ENCODE measurements at places on chromosomes 5 and 9.

DNA sequence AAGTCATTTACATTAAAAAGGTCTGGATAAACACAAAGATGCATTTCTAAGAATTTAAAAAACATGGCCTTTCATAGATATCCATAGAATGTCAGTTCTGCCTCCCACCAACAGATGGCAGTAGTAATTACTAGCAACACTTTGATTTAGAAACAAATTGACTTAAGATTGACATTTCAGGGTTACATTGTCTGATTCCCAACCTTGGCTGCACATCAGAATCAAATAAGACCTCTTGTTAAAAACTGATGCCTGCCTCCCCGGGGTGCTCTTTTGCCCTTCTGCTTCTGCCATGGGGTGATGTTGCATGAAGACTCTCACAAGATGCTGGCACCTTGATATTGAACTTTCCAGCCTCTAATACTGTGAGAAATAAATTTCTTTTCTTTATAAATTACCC lies 146.2 kb upstream of the GPR151 start:
- peak; percentile 40 for DNase-seq

DNA sequence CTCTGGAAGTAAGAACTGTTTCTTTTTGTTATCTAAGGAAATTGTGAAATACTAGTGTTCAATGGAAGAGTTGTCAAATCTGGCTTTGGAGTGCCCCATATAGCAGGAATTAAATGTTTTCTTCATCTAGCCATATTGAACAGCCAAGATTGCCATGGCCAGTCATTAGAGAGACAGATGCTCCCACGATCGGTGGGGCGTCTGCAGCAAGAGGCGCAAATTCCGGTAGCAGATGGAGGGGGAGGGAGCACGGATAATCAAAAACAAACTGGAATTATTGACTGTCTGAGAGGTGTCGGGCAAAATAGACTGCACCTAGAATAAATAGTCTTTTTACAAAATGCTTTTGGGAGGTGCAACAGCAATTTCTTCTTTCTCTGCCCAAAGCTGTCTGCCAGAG lies 139.1 kb upstream of the FSTL4 start:
- no peak for DNase-seq

DNA sequence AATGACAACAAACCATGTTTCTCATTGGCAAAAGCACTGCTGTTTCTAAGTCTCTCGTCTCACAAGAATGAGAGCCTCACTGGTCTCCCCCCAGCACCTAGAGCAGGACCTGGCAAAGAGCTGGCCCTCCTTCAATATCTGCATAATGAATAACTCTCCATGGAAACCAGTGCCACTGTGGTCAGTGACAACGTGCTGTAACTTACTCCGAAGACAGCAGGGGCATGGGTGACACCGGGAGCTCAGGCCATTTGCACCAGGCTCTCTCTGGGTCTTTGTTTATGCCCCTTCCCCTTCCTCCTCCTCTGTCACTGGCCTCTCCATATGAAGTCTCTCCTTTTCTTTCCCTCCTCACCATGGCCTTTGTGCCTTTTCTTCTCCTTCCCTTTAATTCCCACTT lies 33.3 kb downstream of the TAS2R1 start:
- DNase-seq: no peak

DNA sequence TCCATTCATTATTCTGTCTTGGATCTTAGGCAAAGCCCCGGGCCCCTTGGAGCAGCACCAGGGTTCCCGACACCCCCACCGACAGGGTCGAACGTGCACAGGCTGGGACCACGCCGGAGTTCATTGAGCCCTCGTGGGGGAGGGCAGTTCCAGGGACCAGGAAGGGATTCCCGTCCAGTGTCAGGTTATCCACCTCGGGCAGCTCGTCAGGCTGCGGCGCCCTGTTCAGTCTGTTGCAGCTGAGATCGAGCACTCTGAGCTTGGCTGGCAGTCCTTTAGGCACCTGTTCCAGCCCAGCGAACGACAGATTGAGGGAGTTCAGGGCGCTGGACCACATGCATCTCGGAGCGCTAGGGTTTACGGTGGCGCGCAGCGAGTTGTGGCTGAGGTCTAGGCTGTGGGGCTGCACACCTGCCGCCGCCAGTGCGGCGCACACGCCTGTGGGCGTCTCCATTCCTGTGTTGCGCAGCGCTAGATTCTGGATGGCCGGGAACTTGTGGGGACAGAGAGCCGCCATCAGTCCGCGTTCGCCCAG lies 1.1 kb downstream of the CD14 start:
- DNase-seq: no peak

DNA sequence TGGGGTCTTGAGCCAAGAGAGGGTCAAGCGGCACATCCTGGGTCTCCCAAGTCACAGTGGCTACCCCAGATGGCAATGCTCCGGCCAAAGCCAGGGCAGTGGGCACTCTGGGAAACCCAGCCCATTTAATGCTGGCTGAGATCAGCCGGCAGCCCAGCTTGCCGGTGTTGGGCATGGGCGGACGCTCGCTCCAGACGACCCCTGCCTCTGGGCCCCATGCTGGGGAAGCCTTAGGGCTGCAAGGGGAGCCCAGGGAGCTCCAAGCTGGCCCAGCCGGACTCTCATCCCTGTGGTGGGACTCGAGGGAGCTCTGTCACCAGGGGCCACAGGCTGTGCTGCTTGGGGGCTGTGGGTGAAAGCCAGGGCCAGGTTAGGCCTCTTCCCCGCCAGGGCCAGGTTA lies 5.9 kb upstream of the CARD9 start:
- no peak for DNase-seq

- DNase-seq: no peak
Measured at GRCh38 chr5:132473668-132474067, 16.9 kb downstream of the IRF1 start.

- DNase-seq: peak; percentile 46
Measured at GRCh38 chr5:83509540-83509939, 38.0 kb downstream of the VCAN start.

GRCh38 chr5:16061163-16061562 lies 118.4 kb downstream of the MARCHF11 start:
- DNase-seq: no peak

DNA sequence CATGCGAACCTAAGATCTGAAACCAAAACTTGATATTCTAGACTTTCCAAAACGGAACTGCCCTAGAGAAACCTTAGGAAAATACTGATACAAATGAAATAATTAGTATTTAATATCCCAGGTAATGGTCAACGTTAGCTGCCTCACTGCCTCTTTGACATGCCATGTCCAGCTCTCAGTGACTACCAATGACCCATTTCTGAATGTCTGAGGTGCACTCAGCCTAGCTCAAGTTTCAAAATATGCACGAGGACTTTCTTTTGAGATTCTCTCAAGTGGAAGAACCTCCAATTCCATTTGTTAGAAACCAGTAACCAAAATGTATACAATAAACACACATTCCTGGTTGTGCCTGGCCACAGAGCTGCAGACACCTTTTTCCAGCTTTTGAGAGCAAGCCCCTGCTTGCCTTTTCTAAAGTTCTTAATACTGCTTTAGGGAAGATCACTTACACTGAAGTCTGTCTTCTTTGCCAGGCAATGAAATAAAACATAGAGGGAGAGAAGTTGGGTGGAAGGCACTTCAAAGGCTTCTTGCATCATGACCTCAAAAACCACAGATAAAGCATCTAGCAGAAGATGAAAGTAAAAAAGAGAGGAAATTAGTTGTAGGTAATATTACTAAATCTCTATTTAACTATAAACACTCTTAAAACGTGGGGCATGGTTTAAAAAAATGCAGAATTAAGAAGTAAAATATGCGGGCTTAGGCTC lies 87.9 kb downstream of the MRPS27 start:
- no peak for DNase-seq

GRCh38 chr9:121718501-121718900 lies 67.1 kb downstream of the DAB2IP start:
- DNase-seq: no peak

GRCh38 chr9:2050236-2050635 lies 35.1 kb downstream of the SMARCA2 start:
- DNase-seq: no peak

DNA sequence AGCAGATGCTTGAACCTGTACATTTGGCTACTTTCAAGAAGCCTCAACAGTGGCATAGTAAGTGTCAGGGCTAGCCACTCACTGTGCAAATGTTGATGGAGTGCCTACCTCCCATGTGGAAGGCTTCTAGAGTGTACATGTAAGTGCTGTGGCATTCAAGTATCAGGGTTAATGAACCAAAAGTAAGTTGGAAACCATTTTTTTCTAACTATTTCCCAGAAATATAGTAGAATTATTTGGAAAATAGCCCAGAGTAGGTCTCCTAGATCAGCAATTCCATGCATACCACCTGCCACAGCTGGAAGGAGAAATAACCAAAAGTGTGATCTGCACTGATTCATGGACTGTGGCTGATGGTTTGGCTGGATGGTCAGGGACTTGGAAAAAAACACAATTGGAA lies 53.3 kb downstream of the FOXD1 start:
- no peak for DNase-seq

GRCh38 chr9:72257814-72258213 lies 107.2 kb downstream of the ZFAND5 start:
- peak; percentile 47 for DNase-seq

GRCh38 chr5:175460126-175460525 lies 16.1 kb upstream of the DRD1 start:
- DNase-seq: no peak

Measured in fibroblast of mammary gland (primary cell).